ENCODE measurements at places on chromosomes 2 and 18.

DNA sequence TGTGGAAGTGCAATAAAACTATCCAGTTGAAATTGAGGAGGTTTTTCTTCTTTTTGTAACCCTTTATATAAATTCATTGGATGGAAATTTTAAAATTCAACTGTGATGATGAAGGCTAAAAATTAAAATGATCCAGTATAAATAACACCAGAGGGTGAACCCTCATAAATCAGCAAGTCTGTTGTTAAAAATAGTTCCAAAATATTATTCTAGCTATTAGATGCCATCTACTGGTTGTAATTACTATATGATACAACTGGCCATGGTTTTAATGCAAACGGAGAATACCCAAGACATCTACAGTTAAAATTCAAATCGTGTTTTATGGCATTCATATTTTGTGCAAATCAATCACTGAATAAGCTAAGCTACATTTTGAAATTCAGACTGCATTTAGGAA lies 53.8 kb downstream of the TMEM200C start:
- DNase-seq, result no peak

GRCh38 chr2:134405611-134406081 lies 151.8 kb downstream of the MGAT5 start:
- DNase-seq, result no peak

DNA sequence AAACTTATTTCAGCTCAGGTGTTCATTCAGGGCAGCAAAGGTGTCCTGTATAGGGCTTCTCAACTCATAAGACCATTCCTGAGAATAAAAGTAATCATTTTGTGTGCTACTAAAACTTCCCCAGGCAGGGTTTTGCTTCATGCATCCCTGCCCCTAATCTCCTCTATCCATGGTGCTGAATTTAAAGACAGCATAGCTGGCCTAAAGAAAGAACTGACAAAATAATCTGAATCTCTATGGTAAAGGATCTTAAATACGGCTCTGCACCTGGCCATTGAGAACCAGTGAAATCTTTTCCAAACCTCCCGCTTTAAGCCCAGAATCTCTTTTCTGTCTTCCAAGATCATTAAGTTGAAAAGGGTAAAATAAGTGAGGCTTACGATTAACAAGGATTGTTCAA lies 292.1 kb upstream of the KLHL29 start:
- peak; percentile 75 for DNase-seq

- DNase-seq, result no peak
These were observed 164.4 kb downstream of the FMNL2 start for GRCh38 chr2:152499331-152499816.

DNA sequence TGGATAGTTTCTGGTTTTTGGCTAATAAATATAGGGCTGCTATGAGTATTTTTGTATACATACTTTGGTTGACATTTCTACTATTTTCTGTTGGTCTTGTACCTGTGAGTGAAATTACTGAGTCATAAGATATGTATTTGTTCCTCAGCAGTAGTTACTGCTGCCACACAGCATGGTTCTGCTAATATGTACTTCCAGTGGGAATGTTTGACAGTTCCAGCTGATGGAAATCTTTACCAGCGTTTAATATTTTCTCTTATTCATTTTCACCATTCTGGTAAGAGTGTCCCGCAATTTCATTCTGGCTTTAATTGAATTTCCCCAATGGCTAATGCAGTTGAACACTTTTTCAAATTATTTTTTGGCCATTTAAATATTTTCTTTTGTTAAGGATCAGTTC lies 57.9 kb upstream of the IL1R1 start:
- no peak for DNase-seq

DNA sequence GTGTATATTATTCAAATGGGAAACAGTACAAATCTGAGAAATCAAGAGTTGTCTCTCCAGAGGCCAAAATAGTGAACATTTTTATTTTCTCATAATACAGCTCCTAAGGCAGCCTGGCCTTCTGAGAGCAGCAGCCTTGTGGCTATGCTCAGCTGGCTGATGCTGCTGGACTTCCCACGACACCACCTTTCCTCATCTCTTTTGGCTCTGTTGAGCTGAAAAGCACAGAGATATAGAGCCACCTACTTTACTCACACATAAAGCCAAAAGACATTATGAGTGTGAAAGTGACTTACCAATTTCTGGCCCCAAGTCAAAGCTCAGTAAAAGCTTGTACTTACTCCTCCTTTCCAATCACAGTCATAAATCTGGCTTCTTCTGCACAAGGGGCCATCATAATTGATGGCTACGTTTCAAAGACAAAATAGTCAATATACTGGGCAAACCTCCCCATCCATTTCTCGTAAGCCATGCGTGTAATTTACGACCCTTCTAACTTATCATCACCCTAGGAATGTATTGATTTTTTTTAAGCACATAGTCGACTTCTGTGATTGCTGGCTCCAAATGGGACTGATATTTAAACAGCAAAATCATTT lies 18.6 kb upstream of the REG3A start:
- DNase-seq, result no peak

DNA sequence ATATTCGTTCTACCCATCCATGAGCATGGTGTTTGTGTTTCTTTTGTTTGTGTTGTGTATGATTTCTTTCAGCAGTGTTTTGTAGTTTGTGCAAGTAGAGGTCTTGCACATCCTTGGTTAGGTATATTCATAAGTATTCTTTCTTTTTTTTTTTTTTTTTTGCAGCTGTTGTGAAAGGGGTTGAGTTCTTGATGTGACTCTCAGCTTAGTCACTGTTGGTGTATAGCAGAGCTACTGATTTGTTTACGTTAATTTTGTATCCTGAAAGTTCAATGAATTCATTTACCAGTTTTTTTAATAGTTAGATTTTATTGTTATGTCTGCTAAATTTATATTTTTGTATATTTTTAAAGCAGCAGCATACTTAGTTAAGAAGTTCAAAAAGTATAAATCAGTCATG lies 834.4 kb upstream of the NRXN1 start:
- no peak for DNase-seq

GRCh38 chr2:208373460-208374089 lies 33.0 kb upstream of the PTH2R start:
- DNase-seq, result peak; percentile 76

DNA sequence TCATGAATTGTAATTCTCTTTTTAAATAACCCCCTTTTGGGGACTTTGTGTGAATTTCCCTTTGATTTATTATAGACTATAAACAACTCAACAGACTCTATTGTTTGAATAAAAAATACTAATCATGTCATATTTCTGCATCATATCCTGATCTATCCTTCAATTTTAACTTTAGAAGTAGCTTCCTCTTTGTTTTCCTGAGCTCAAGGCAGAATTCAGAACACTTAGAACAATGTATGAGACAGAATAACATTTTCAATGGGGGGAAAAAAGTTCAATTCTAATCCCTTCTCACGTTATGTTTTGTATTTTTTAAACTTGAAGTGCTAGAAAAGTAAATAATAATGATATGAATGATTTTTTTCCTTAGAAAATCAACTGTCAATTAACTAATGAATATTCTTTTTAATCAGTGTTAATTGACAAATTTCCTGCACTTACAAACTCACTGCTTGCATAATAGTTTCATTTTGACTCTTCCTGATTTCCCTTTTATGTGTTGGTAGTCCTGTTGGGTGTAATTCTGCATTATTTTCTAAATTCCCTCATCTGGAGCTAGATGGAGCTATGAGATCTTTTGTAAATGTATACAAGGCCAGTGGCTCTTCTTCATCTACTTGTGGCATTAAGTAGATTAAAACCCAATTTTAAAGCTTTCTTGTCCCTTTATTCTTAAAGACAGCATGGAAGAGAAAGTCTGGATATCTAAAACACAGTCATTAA lies 326.1 kb downstream of the PARD3B start:
- peak; percentile 60 for DNase-seq

DNA sequence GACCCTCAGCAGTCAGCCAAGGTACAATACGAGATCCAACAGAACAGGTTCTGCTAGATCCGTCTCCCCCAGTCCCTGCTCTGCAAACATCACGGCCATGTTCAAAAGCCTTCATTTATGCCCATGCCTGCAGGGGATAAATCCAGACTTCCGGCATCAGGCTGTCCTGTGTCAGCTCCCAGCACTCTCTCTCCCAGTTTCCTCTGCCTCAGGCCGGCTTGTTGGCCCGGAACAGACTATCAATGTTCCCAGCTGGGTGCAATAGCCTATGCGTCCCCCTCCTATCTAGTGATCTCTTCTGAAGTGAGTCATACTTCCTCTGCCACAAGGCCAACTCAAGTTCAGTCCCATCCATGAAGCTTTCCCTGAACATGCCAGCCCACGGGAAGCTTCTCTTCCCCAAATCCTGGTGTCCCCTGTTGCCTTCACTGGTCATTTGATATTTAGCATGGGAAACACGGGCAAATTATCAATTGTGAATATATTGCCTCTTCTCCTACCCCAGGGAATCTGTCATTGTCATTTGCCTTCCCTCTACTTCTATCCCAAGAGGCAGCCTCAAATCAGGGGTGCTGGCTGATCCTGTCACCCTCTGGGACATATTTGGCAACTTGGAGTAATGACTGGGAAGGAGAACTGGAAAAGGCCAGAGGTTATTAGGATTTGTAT lies 51.1 kb downstream of the CAPN13 start:
- DNase-seq, result peak; percentile 26

DNA sequence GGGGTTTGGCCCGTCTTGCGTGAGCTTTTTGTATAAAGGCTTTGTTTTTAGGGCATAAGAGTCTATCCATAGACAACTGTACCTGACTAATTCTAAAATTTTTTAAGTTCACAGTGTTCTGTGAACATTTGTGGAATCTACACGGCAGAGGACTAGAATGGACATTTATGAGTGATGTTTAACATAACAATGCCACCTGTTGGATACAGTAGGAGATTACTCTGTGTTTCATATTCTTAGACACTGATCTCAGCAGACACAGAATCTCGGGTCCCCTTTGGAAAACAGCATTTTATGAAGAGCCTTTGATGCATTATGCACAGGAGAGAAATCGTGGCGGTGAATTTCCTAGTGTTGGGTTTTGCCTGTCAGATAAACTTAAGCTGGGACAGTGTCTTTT lies 752.2 kb downstream of the DPP10 start:
- DNase-seq, result no peak

- DNase-seq, result no peak
These were observed 22.5 kb downstream of the STAMBP start for GRCh38 chr2:73851274-73851673.

GRCh38 chr18:37575646-37576045 lies 10.0 kb upstream of the CELF4 start:
- no peak for DNase-seq

DNA sequence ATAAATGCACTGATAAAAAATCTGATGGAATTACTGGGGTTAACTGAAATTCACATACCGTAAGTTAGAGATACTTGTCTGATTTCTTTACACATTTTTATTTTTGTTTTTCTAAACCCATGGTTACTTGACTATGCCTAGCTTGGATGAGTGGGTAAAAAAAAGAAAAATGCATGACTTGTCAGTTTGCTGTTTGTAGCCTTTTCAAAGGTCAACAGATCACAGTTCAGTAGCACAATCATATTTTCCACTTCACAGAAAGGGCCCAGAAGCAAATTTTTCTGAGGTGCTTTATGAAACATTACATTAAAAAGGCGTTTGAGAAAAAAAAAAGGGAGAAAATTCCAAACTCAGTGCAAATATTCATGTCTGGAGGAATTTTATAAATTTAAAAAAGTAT lies 16.4 kb downstream of the SLC16A14 start:
- no peak for DNase-seq

- peak; percentile 94 for DNase-seq
These were observed 32.9 kb upstream of the INHBB start for GRCh38 chr2:120312860-120313694.

GRCh38 chr2:126893606-126894005 lies 5.1 kb upstream of the TEX51 start:
- DNase-seq, result no peak

DNA sequence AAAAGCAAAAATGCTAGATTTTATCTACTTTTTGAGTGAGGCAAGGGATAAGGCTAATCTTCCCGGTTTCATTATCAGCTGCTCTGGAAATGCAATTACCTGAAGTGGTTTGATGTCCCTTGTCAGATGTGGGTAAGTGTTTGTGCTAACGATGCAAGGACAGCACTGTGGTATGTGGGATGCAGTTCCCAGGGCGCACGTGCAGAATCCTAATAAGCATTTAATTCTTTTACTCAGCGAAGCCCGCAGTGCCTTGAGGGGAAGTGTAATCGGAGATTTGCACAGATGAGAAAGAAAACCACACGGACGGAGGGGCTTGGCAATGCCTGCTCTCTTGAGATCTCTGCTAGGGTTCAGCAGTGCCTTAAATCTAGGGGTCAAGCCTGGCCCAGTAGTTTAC lies 108.5 kb upstream of the LYPD6 start:
- DNase-seq, result peak; percentile 46

GRCh38 chr2:16203069-16203468 lies 262.7 kb downstream of the MYCN start:
- DNase-seq, result no peak

DNA sequence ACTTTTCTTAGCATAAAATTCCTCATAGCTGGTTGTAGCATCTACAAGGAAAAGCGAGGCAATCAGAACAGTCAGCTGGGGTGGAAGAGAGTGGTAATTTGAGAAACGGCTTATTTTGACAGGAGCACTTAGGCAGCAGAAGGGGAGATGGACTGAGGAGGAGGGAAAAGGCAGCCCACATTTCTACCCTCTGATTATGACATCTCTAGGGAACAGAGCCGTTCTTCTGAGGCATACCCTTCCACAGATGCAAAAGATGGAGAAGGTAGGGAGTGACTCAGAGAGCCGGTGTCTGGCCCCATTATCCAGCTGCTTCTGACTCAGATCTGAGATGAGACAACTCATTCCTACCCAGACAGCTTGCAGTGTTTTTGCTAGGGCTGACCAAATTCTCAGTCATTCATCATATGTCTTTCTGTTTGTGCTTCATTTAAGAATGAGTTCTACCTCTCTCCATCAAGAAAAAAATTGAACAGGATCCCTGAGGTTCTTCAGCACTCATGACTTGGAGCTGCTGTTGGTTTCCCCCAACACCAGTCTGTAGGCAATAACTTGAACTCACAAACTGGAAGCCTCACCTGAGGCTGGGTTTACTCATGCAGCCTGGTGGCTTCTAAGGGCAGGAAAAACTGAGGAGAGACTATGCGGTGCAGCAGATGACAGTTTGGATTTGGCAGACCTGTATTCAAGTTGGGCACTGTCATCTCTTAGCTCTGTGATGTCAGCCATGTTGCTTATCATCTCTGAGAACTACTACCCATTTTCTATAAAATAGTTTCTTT lies 15.9 kb upstream of the SEC11C start:
- DNase-seq, result no peak

DNA sequence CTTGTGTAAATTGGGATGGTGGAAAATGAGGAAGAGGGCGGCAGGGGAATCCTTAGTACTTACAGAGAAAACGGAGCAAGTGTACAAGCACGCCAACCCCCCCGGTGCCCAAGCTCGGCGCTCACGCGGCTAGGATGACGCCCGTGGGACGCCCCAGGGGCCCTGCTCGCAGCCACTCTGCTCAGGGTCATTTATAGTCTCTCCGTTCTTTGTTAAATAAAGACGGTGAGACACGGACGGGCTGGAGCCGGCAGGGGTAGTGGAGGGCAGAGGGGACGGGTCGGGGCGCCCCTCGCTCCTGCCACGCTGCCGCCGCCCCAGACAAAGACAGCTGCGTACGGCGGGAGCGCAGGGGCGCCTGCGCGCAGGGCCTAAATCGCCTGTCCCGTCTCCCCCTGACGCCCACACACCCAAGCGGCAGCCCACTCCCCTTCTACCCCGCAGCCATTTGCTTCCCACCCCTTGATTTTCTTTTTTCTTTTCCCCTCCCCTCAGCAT lies 37.8 kb downstream of the PCBP1 start:
- peak; percentile 85 for DNase-seq

- DNase-seq, result no peak
These were observed 36.2 kb downstream of the FTCDNL1 start for GRCh38 chr2:199814817-199815211.

GRCh38 chr2:120227111-120227991 lies 4.2 kb upstream of the TMEM185B start:
- no peak for DNase-seq

GRCh38 chr18:6069103-6069502 lies 173.8 kb upstream of the TMEM200C start:
- DNase-seq, result no peak

Data from tongue (tissue), 3 donors.